Pulmonary artery endothelial cell (primary cell): ENCODE measurements at places on chromosomes 7 and 10. TPM values are rescaled to one million over a fixed set of nuclear protein-coding genes. Genes with fewer than 3 reads are reported as not detected.

The TMEM229A gene
- total RNA-seq: not detected in 2 replicates

The ENO4 gene
- under 0.01 and 0.07 TPM in 2 replicates for total RNA-seq

The ADRA2A gene
- total RNA-seq: 0.13 and 0.49 TPM in 2 replicates

The HOXA3 gene
- total RNA-seq: 0.53 and 0.66 TPM in 2 replicates

The PGAM1 gene
- total RNA-seq: 334 and 374 TPM in 2 replicates

The C10orf143 gene
- 0.14 and 0.33 TPM in 2 replicates for total RNA-seq

The DIP2C gene
- 1.8 and 5.1 TPM in 2 replicates for total RNA-seq

The ANLN gene
- total RNA-seq: 52.6 and 121 TPM in 2 replicates

The FGFBP3 gene
- total RNA-seq: 0.20 and 0.28 TPM in 2 replicates

The ASB13 gene
- 6.6 and 13.1 TPM in 2 replicates for total RNA-seq

The RTKN2 gene
- 0.49 and 0.92 TPM in 2 replicates for total RNA-seq

The SLC35G1 gene
- 4.2 and 4.4 TPM in 2 replicates for total RNA-seq

The LIPF gene
- total RNA-seq: not detected in 2 replicates

The STEAP4 gene
- total RNA-seq: not detected in 2 replicates

The RADIL gene
- total RNA-seq: 0.46 and 0.73 TPM in 2 replicates

The MINDY4 gene
- total RNA-seq: 2.2 and 3.2 TPM in 2 replicates

The FRMPD2 gene
- not detected in 2 replicates for total RNA-seq

The TRPV6 gene
- not detected in 2 replicates for total RNA-seq

The NDUFB2 gene
- total RNA-seq: 93.9 and 113 TPM in 2 replicates

The MEST gene
- 5.3 and 8.4 TPM in 2 replicates for total RNA-seq

The GJD4 gene
- not detected in 2 replicates for total RNA-seq

The PRKAR2B gene
- 75.2 and 84.7 TPM in 2 replicates for total RNA-seq
